CD14-positive monocyte (primary cell): ENCODE measurements at places on chromosomes 2 and 18.
A peak's percentile ranks its signal among the peaks of the same experiment; 100 is the strongest.

- DNase-seq: no peak
Measured at GRCh38 chr2:227614740-227615139, at the start of gene SCYGR3. SCYGR3 (minus strand) TSS chr2:227614840; CDS start chr2:227614840, 0 bp downstream.

DNA sequence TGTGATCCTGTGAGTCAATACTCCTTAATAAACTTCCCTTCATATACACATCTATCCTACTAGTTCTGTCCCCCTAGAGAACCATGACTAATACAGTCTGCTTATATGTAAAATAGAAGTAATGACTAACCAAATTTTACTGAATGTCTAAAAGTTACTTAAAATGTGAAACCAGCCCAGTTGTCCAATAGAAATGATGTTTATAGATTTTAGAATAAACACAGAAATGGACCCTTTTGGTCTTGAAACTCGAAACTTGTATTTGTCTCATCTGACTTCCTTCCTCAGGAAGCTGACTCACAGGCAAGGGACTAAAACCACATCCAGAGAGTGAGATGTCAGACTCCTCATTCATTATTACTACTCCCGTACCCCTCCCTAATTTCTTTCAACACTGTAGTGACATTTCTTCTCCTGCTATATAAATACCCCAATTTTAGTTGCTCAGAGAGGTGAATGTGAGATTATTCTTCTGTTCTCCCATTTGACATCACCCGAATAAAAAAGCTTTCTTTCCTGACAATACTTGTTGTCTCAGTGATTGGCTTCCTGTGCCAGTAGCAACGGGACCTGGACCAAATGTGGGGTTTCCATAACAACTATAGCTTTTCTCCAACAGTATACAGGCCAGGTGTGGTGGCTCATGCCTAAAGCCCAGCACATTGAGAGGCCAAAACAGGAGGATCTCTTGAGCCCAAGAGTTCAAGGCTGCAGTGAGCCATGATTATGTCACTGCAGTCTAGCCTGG is 486.0 kb downstream of the ERBB4 start:
- no peak for DNase-seq

DNA sequence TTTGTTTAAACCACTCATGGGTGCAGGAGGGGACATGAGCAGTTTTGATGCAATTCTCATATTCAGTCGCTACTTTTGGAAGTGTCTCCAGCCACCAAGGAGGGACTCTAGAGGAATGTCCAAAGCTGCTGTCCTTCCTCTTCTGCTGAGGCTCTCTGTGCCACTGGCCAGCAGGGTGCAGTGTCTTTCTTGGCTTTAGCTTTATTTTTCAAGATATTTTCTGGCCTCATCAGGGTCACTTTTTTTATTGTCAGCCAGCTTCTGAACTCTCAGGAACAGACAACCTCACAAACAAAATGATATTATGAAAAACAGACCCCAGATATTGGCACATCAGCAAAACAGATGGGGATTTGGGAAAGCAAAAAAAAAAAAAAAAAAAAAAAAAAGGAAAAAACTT is 289.3 kb upstream of the ZSWIM2 start:
- peak; percentile 4 for DNase-seq

- DNase-seq: no peak
Measured at GRCh38 chr18:22865354-22866116, 67.6 kb upstream of the RBBP8 start.

- DNase-seq: no peak
Measured at GRCh38 chr2:106232638-106233349, 38.7 kb upstream of the UXS1 start.

DNA sequence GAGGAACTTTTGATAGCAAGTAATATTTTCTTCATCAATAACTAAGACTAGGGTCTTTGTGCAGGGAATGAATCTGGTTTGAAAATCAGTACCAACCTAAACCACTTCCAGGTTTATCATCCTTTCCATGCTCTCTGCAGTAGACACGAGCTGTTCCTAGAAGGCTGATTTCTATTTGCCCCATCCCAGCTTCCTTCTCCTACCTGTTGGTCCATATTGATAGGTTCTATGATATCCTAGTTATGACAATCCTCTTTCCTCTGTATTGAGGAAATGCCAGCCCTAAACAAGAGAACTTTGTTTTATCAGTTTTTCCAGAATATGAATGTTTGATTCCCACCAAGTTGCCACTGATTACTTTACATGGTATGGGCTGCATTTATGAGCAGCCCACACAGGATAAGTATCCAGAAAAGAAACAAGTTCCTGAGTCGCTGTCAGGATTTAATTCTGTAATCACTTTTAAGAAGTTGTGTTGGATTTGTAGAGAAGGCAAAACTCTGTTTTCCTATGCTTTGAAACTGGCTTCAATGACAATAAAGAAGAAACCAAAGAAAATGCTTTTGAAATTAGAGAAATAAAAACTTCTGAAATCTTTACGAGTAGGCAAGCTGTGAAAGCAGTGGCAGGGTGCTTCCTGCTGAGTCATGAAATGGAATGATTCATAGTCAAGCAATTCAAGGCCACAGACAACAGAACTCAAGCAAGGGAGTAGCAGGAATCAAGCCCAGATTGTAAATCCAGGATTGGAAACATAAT is 37.3 kb upstream of the TANK start:
- peak; percentile 87 for DNase-seq

DNA sequence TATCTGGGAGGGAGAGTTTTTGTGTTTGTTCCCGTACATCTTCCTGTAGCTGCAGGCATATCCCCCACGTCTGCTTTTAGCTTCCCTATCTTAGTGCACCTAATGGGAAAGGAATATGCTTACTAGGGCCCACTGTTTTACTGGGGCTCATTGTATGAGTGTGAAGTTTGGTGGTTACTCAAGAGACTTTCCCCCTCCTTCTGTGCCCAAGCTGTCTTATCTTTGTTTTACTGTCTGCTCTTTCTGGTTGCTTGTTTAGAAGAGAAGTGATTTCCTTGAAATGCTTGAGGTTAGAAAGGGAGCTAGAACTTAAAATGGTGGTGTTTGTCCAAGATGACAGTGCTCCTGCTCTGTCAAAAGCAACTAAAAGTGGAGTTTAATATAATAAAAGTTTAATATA is 7.3 kb downstream of the PTH2R start:
- DNase-seq: no peak

GRCh38 chr2:194090251-194090905 is 1566.6 kb upstream of the SLC39A10 start:
- DNase-seq: no peak

DNA sequence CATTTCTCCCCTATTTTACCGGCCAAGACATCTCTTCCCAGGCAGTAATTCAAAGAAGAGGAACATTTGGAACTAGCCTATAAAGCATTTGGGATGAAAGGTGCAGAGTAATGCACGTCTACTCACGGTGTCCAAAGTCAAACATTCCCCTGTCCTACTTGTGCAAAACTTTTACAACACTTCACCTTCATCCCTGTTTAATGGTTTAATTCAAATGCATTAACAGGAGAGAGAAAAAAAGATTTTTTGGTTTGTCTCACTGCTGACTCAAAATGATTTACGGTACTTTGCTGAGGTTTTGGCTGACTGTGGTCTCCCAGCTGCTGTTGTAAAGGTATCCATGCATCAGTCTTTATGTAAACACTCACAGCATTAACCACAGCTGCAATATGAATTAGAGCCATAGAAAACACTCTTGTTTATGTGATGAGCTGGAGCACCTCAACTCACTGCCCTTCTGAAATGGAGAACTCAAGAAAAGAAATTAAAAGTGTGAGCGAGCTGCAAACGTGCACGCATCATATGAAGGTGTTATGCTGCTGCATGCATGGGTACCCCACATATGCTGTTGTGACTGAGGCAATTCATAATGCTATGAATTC is 220.5 kb downstream of the PIEZO2 start:
- DNase-seq: no peak

DNA sequence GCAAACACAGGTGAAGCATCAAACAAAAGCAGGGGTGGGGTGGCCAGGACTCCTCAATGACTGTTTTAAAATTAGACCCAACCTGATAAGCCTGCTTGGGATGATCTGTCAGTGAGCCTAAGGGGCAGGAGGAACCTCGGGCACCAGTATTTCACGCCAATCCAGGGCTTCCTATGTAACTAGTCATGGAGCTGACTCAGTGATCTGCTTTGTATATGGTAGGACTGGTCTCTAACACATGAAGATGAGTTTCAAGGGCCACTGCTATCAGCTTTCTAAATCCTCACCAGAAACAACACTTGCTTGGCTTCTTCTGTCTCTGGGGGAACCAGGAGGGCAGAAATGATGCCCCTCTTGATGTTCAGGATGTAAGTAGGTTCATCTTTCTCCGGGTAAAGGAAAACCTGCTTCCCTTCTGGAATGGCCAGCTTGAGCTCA is 6.2 kb downstream of the APOB start:
- DNase-seq: no peak

GRCh38 chr18:34352385-34353163 is 127.9 kb upstream of the NOL4 start:
- DNase-seq: no peak

DNA sequence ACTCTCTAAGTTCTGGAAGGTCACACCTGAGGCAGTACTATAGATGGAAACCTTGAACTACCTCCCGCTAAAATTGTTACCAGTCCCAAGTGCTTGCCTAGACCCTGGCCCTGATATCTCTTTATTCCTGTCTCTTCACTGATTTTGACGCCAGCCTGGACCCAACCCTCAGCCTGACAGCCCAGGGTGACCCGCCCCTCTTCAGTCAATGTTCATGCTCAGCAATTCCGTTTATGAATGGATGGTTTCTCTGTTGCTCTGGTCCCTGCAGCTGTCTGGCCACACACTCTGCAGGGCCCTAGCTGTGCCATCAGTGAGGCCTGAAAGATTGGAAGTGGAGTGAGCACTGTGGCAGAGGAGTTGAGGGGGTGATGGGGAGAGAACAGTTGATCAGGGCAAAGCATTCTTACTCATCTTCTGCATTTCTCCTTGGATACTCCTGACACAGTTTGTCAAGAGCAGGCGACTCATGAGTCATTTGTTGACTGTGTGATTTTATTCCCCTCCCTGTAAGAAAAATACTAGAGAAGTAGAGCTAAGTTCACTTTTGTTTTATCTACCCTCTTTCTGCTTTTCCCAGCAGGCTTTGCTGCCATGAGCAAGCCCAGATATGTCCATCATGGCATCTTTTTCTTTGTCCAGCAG is 46.0 kb downstream of the NPAS2 start:
- no peak for DNase-seq

DNA sequence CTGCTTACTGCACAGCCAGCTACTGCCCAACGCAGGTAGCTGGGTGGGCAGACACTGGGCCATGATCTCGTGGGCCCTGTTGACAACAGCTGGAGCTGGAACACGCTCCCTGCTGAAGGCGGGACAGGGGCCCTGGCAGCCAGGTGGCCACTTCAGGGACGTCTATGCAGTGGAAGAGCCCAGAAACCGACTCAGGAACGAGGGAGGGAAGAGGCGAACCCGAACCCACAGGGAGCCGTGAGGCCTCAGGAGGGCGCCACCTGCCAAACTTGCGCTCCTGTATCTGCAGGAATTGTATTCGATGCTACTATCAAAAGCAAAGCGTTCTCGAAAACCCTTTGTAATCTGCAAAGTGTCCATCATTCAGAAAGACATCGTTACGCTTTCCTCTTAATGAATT is 198.4 kb downstream of the EIPR1 start:
- DNase-seq: no peak
